ENCODE measurements at places on chromosomes 4 and X.

DNA sequence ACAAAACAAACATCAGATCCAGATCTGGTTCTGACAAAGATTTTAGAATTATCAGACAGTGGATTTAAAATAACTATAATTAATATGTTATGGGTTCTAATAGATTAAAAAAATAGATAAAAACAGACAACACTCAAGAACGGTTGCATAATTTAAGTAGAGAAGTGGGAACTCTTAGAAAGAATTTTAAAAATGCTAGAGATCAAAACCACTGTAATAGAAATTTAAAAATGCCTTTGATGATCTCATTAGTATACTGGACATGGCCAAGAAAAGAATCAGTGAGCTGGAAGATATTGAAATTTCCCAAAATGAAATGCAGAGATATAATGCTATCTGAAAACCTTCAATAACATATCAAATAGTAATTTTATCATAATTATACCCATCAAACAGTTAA is 28.3 kb upstream of the DYNLT3 start:
- DNase-seq = no peak

GRCh38 chr4:95129821-95130311 is 372.1 kb downstream of the BMPR1B start:
- DNase-seq = no peak

DNA sequence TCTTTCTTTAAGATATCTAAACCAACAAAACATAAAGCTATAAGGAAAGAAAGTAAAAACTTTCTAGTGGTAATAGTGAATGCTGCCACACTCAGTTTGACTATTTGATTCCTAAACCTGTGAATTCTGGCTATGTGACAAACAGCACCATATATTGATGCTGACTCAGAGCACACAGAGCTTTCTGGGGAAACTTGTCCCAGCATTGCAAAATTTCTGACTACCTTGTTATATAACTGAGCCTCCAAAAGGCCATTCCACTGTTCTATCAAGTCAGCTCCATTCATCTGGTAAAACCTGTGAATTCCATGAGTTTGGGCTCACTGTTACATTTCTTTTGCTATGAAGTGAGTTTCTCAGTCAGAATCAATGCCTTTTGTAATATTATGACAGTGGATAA is 1229.7 kb downstream of the PCDH18 start:
- no peak for DNase-seq

DNA sequence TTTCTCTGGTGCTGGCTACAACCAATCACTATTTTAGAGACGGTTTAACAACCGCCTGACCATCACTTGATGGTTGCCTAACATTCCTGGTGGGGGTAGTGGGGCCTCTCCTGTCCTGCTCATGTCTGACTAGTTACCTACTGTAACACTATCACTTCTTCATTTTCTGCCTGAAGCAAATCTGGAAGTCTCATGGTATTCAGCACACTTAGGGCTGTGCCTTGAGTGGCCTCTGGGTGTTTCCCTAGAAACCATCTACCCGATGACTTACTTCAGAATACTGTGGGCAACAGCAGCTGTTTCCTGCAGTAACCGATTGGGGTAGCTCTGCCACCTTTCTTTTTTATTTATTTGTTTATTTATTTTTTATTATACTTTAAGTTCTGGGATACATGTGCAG is 880.1 kb upstream of the INTU start:
- DNase-seq = no peak

DNA sequence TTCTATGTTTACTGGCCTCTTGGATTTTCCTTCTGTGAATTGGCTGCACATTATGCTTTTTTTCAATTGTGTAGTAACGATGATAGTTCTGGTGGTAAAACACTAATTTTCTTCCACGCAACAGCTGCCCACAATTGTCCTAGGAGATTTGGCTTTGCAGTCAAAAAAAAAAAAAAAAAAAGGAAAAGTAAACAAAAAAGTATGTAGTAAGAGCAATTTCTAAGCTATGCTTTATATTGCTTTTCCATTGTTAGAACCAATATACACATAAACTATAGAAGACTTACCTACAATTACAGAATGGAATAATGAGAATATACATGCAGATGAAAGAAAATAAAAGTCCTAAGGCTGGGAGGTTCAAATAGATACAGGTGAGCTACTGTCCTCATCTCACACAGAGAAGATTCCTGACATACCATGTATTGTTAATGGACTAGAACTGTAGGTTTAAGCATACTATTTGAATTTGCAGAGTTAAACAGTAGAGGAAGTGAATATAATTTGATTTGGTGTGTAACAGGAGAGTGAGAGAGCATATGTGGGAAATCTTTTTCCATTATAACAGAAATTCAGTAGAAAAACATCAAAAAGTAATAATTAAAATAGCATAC is 976.2 kb downstream of the RAB28 start:
- DNase-seq = no peak

- DNase-seq = no peak
Observed at GRCh38 chr4:140256941-140257340, 103.0 kb upstream of the MAML3 start.

- DNase-seq = no peak
Observed at GRCh38 chrX:29477878-29478277, 737.5 kb upstream of the MAGEB2 start.

GRCh38 chrX:24703185-24703494 is 9.4 kb downstream of the POLA1 start:
- no peak for DNase-seq

GRCh38 chr4:155956461-155956860 is 2.8 kb upstream of the CTSO start:
- DNase-seq = no peak
